ENCODE measurements at places on chromosomes 4 and X.

- DNase-seq, result no peak
Observed at GRCh38 chr4:45100956-45101818, 374.8 kb upstream of the GNPDA2 start.

DNA sequence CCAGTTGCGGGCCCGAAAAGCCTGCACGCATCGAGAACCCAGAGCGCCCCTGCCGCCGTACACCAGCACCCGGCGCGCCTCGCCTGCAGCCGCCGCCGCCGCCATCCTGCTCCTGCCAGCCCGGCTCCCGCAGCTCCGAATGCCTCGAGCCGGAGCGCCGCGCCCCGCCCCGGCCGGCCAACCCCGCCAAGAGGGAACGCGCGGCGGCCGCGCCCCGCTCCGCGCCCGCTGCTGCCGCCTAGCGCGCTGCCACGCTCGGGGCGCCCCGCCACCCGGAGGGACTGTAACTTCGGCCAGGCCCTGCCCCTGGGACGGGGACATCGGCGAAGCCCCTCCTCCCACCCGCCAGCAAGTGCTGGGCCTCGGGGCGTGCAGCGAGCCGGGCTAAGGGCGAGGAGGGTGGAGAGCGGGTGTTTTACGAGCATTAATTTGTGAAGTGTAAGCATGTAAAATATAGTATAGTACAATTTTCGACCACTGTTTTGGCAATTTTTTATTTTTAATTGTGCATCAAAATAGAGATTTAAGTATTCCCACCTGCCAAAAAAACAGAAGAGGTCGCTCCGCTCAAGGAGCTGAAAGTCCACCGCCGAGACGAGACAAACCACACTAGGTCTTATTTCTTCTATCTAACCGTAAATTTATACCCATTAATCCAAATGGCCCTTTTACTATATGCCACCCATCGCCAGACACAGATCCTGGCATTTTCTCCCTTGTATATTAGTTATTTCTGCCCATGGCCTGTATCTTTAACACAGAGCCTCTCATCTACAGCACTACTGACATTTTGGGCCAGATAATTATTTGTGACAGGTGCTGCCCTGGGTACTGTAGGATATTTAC lies at the start of gene QDPR:
Gene QDPR (minus strand): TSS at position 141 of the 846 bp plus-strand sequence. CDS start 36 bp downstream, at position 105.
- DNase-seq, result peak; percentile 94

- no peak for DNase-seq
Observed at GRCh38 chrX:135522132-135522530, 1.7 kb downstream of the INTS6L start.

DNA sequence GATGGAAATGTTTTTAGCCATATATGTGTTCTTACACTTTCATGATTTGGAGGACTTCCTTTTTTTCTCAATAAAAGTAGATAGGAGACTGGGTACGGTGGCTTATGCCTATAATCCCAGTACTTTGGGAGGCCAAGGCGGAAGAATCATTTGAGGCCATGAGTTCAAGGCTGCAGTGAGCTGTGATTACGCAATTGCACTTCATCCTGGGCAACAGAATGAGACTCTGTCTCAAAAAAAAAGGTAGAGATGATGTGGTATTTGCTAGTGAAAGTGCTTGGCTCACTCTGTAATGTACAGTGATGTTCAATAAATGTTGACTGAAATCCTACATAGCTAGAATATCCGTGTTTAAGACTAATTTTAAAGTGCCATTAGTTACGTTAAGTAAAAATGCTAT lies 27.4 kb downstream of the KLHL2 start:
- no peak for DNase-seq

DNA sequence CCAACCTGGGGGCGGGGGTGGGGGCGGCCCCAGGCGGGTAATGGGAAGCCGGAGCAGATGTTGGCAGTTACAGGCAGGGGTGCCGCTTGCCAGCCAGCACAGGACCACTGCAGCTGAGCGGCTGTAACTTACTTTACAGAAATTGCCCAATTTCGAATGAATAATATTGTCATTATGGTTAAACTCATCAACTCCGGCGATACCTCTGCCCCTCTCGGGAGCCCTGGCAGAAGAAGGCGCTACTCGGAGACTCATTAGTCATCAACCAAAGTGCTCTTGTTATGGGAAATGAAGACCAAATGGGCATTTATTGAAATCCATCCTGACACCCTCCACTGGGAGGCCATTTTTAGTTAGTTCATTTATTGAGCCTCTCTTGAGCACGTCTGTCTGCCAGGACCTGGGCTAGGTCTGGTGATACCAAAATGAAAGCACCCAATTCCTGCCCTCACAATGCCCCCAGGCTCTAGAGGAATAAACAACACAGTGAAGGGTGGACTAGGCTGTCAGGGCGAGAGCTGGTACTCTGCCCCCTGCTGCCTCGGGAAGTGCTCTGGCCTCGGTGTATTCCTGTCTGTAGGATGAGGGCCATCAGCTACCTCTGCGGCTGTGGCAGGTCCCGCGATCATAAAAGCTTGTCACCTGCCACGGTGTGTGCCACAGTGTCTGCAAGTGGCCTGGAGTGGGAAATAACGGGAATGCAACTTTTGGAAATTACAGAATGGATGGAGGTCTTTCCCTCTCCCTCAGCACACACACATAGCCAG lies 159.1 kb upstream of the PSAPL1 start:
- DNase-seq, result no peak

GRCh38 chrX:65136424-65136823 lies 160.2 kb upstream of the ZC4H2 start:
- DNase-seq, result no peak

DNA sequence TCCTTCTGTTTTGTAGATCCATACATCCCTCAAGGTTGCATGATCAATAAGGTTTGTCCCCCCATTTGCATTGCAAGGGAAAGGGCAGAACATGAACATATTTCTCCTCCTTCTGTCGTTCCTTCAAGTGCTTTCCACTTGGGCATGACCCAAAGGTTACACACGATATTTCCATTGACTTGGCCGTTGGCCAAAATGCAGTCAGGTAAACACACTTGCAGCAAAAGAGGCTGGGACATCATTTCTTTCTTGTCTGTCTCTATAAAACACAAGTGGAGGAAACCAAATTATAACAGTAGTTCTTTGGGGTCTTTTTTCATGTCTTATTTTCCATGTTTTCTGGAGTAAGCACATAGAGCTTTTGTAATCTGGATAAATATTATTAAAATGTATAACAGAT lies 156.1 kb downstream of the FRAS1 start:
- peak; percentile 48 for DNase-seq

GRCh38 chr4:61630548-61630947 lies 430.4 kb downstream of the ADGRL3 start:
- no peak for DNase-seq

GRCh38 chr4:65667506-65668041 lies 2.7 kb downstream of the EPHA5 start:
- no peak for DNase-seq

Data from stomach (tissue), 19 donors.